Activated CD4-positive, alpha-beta T cell treated with anti-CD3 and anti-CD28 coated beads, Interleukin-2, amount 50 U/mL, for 48 hours (primary cell): ENCODE measurements at places on chromosomes 7 and 10.

DNA sequence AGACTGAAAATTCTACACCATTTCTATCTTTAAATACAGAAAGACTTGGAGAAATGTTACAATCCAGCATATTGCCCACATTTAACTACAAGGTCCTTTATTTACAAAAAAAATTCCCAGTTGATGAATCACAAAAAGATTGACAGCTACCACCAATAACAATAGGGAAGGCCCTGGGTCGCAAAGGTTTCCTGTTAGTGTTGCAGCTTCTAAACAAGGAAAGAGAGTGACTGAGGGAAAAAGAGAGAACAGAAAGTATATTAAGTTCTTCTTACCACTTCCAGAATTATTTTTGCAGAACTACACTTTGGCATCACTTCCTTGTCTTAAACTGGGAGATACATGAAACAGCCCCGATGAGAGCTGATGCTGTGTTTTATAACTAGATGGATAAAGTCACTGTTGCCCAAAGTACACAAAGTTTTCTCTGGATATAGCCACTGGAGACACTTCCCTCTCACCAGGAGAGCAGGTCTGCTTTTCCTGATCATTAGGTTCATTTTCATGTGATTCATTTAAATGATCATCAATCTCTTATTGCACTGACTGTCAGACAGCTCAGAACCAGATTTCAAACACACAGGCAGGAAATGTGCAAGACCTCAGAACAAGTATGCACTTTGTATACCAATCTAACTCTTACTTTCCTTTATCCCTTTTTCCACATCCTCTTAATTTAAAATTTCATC is 57.0 kb downstream of the SHTN1 start:
- DNase-seq = no peak

GRCh38 chr7:27605689-27606269 is 56.9 kb downstream of the HIBADH start:
- no peak for DNase-seq

GRCh38 chr7:130956417-130957136 is 222.6 kb upstream of the KLF14 start:
- no peak for DNase-seq

DNA sequence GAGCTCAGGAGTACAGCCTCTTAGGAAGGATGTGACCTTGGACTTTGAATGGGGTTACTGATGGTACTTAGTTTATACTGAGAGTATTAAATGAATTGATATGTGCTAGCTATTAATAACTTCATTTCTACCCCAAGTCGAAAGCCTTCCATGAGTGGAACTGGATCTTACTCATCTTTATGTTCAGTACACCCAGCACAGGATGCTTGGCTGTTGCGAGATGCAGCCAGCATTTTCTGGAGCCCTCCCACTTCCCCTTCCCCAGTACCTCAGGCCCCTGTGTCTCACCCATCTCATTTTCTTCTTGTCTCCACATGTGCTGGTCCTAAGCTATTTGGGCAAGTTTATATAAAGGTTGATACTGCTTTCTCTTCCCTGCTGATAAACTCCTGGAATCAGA is 7.2 kb downstream of the UPP1 start:
- DNase-seq = no peak

DNA sequence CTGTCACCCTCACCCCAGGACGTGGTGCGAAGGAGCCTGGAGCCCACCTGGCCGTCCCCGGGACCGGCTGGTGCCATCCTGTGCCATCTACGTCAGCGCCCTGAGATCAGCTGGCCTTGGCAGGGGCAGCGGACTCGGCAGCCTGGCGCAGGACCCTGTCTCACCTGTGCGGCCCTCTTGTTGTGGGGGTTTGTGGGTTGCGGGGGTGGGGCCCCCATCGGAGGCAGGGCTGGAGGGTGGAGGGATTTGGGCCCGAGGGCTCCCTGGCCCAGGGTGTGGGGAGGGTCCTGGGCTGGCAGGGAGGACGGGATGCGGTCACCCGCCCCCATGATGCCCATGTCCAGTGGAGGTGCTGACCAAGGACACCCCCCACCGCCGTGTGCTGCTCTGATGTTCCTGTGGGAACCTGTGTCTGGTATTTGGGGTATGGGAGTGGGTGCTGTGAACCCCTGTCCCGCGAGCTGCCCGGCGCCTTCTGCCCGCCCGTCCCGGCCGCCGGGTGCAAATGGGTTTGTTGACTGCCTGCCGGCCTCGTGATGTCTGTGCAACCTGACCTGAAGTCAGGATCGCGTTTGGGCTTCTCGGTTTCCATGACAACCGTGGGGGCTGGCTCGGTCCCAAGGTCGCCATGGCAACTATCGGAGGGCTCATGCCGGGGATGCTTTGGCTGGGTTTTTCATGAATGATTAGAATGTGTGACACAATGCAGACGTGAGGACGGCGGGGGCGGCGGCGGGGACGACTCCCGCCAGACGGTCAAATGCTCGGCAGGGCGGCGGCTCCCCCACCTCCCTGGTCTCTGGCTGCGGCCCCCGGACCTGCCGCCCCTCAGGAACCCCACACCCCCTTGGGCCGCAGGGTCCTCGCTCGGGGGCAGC is 7.3 kb downstream of the MAFK start:
- DNase-seq = no peak

DNA sequence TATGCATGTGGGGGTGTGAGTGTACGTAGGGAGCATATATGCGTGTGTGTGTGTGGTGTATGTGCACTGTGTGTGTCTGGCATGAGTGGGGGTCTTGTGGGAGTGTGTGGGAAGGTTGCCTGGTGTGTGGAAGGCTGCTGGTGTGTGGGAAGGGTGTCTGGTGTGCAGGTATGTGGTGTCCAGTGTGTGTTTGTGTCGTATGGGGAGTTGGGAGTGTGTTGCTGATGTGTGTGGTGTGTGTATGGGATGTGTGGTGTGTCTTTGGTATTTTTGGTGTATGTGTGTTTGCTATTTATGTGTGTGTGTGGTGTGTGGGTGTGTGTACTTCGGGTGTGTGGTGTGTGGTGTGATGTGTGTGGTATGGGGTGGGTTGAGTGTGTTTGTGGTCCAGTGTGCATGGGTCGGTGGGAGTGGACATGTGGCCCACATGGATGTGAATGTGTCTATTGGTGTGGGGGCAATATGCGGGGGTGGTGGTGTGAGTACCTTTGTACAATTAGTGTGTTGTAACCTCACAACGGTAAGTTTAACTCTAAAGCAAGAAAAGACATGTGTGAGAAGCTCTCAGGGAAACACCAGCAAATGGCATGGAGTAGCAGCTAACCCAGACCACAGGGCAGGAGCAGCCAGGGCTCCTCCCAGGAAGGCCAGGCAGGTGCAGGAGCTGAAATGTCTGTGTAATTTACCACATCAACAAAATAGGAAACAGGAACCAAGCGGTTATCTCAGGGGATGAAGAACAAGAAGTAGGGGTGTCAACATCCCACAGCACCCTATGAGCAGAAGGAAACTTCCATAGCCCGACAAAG is 11.9 kb downstream of the ANTXRL start:
- DNase-seq = no peak

DNA sequence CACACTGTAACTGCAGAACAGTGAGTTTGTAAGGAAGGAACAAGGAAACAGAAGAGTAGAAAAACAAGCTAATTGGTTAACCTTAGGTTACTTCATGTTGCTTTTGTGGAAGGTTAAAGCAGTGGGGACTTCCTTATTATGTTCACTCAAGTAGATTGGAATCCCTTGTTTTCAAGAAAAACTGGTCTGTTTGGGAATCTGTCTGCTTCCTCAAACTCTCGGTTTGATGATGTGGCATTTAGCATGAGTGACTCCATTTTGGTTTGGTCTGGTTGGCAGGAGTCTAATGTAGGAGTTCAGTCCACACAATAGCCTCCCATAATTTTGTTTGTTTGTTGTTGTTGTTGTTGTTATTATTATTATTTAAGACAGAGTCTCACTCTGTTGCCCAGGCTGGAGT is 3.8 kb upstream of the TRIM56 start:
- no peak for DNase-seq

DNA sequence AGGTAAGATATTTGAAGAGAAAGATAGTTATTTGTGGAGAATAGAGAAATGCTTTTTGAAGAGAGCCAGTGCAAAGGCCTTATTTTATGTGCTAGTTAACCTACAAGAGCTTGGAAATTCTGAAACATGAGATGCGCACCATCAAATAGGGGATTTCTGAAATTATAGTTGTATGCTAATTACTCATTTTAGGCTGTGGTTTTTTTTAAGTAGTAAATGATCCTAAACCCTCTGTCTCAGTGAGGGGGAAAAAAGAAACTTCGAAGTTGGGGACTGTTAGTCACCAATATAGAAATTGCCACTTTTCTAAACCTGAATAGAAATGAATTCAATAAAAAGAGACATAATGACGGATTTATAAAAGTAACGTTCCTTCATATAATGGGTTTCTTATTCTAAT is 119.3 kb upstream of the MDFIC start:
- no peak for DNase-seq

- no peak for DNase-seq
These were observed 527.8 kb downstream of the LRMDA start for GRCh38 chr10:75959209-75959608.

DNA sequence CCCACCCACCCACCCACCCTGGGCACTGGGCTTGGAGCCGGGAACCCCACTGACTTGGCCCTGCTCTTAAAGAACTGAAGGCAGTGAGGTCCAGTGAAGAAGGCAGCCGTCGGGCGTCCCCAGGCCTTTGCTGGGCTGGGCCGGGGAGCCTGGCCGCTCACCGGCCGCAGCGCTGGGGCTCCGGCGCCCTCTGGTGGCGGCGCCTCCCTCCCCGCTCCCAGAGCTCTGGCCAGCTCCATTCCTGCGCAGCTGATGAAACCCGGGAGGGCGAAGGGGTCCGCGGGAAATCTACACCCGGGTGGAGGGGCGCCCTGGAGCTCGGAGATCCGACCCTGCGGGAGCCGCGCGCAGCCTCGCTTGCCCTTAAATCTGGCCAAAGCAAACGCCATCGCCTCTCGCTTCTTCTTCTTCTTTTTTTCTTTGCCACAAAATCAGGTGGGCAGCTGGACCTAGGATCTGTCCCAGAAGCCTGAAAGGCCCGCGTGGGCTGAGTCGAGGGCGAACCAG is 1.7 kb upstream of the CXCL12 start:
- DNase-seq = peak; percentile 37

DNA sequence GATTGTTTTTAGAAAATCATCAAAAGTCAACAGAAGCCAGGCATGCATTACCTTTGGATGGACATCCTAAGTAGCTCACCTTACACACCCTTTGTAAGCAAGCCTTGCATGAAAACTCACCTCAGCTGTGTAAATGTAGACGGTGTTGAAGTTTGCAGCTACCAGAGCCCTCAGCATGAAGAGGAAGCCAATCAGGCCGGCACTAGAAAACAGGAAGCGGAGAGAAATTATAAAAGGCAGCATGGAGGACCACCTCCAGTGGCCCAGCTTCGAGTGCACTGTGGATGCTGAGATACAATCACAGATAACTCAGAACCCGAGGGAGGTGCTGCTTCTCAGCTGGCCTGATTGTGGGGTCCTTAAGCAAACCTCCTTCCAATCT is 75.3 kb downstream of the SVOPL start:
- DNase-seq = no peak

DNA sequence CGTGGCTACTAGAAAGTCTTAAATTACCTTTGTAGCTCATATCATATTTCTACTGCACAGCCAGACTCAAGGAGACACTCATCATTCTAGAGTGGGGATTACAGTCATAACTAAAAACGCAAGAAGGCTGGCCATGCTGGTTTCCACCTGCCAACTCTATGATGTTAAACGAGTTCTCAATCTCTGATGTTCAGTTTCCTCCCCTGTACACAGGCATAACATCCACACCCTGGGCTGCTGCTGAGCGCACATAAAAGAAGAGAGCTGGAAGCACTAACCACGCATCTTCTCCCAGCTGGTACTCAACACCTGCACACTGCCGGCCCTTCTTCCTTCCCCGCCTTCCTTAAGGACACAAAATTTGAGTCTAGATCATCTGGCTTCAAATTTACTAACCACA is 60.5 kb downstream of the SORBS1 start:
- no peak for DNase-seq

DNA sequence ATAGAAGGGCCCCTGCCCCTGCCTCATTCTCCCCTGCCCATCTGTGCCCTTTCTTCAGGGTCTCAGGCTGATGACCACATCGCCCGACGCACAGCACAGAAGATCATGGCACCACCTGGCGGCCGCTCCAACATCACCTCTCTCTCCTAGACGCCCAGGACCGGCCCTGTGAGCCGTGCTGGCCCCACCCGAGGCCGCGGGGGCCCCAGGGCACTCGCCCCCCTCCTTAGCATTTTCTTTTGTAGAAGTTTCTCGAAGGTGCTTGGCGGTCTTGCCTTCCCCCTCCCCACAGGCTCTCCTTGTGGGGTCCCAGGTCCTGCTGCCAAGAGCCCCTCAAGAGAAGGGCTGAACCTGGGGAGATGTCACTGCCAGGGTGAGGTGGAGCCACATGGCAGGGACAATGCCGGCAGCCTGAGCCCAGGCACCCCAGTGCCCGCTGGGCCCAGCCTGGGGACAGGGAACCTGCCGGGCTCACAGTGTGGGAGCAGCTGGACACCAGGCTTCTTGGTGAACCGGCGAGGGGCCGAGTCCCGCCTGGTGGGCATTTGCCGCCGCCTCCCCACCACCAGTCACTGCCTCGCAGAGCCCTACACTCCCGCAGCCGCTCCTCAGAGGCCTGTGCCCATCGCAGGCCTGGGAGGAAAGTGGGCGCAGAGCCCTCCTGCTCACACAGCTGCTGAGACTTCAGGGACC is 18.2 kb downstream of the DPYSL4 start:
- no peak for DNase-seq

- DNase-seq = no peak
These were observed 119.4 kb upstream of the NPS start for GRCh38 chr10:127429601-127430312.

- peak; percentile 6 for DNase-seq
These were observed 57.8 kb downstream of the TCF7L2 start for GRCh38 chr10:113007821-113008220.

DNA sequence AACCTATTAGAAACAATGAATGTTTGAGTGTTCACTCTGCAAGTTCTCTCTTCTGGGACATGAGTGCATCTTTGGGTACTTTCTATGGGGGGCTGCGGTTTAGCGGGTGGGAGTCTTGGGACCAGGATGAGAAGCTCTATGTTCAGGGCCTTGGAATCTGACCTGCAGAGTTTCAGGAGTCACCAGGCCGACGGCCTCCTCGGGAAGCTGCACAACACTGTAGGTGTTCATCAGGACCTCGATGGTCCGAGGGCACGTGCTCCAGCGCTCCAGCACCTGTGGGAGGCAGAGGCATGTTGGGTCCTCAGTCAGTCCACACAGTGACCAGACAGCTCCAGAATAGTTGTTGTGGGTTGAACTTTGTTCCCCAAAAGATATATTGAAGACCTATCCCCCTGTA is 8.9 kb upstream of the GBX1 start:
- no peak for DNase-seq

DNA sequence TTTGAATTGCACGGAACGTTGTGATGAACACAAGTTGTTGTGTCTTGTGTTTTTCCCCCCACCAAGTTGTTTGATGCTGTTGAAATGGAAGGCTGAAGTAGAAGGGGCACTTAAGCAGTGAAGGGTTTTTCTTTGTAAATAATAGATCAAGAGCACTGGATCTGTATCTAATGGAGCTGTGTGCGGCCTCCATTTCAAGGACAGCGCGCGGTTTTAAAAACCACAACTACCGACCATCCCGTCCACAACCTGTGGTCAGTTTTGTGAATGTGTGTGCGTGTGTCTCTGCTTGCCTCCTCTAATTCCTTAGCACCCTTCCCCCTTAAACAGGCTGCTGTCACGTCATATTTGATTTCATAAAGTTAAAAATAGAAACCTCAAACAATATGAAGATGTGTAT is 165.5 kb downstream of the TCF7L2 start:
- DNase-seq = no peak

- DNase-seq = no peak
These were observed 171.6 kb upstream of the PLPP4 start for GRCh38 chr10:120285408-120285807.

GRCh38 chr7:86653919-86654659 is 10.4 kb downstream of the GRM3 start:
- DNase-seq = no peak
